ENCODE measurements at places on chromosomes 1 and 21.

GRCh38 chr1:175158170-175158591 is 34.4 kb downstream of the KIAA0040 start:
- no peak for DNase-seq

DNA sequence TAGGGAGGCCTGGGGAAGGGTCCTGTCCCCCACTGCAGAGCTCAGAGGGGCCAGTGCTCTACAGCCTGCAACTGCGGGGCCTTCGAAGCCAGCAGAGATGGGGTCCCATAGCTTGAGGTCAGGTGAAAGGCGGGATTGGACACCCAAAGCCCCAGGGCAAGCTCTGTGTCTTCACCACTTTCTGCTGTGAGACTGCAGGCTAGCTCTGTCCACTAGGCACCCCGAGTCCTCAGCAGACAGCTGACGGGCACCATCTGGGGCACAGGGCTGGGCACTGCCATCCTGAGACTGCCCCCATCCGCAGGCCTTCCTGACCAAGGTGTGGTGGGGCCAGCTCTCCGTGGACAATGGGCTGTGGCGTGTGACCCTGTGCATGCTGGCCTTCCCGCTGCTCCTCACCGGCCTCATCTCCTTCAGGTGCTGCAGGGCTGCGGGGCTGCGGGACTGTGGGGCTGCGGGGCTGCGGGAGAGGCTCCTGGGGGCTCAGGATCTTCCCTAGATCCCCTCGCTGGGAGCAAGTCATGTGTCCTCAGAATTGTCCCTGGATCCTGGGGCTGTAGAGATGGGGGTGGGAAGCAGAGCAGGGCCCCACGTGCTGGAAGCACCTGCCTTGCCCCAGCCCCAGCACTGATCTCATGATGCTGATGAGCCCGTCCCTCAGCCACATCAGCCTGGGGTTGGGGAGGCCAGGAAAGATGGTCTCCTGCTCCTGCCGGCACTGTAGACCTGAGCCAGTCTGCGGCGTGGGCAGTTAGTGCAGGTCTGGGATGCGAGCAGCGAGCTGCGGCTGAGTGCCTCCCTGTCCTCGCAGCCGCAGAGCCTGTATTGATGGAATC is 46.8 kb downstream of the TRPM2 start:
- DNase-seq: no peak

- DNase-seq: no peak
These were observed 13.2 kb downstream of the MDM4 start for GRCh38 chr1:204529371-204529895.

- no peak for DNase-seq
These were observed 27.8 kb upstream of the TIAM1 start for GRCh38 chr21:31371715-31372470.

GRCh38 chr1:13228343-13228781 is 2.4 kb upstream of the PRAMEF18 start:
- peak; percentile 4 for DNase-seq

- no peak for DNase-seq
These were observed 155.3 kb downstream of the ROR1 start for GRCh38 chr1:63929106-63929478.

GRCh38 chr1:26582053-26582835 is 52.7 kb downstream of the RPS6KA1 start:
- DNase-seq: no peak

- DNase-seq: no peak
These were observed 24.6 kb upstream of the RAP1GAP start for GRCh38 chr1:21693732-21694131.

DNA sequence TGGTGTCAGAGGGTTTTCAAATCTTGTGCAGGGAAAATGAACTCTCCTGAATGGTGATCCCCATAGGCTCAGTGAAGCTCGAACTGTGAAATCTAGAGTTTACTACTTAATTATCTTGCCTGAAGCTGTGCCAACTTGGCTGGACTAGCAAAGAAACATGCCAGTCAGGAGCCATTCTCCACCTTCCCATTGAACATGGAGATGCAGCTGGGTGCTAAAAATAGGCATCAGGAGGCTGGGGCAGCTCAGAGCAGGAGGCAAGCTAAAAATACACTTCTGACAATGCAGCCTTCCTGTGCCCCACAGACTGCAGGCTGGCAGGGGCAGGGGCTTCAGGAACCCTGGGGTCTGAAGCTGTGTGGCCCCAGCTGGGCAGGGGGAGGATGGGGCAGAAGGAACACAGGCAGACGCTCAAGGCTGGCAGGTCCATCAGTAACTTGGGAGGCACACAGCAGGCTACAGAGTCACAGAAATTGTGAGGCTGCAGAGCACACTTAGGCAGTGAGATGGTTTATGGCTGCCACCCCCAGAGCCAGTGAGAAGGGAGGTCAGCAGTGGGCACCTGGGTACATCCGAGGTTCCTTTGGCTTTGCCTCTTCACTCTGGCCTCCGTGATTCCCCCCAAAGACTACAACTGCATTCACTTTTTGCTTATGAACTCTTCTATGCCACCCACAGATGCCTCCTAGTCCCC is 155.4 kb upstream of the KCND3 start:
- no peak for DNase-seq

GRCh38 chr1:111179968-111180533 is 20.4 kb downstream of the DENND2D start:
- DNase-seq: no peak

DNA sequence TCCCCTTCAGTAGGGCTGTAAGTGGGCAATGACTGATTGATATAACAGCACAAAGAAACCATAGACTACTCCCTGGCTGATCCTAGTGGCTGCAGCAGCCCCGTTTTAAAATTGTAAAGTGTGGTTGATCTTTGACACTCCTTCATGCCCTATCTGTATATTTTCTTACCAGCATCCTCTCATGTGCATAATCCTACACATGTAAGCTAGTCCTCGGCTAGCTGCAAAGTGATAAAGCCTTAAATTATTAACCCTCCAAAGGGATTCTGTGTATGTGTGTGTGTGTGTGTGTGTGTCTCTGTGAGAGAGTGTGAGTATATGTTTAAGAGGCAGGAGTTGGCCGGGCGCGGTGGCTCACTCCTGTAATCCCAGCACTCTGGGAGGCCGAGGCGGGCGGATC is 30.8 kb upstream of the CDC14A start:
- no peak for DNase-seq

- no peak for DNase-seq
These were observed 86.0 kb upstream of the MAP10 start for GRCh38 chr1:232718928-232719927.

DNA sequence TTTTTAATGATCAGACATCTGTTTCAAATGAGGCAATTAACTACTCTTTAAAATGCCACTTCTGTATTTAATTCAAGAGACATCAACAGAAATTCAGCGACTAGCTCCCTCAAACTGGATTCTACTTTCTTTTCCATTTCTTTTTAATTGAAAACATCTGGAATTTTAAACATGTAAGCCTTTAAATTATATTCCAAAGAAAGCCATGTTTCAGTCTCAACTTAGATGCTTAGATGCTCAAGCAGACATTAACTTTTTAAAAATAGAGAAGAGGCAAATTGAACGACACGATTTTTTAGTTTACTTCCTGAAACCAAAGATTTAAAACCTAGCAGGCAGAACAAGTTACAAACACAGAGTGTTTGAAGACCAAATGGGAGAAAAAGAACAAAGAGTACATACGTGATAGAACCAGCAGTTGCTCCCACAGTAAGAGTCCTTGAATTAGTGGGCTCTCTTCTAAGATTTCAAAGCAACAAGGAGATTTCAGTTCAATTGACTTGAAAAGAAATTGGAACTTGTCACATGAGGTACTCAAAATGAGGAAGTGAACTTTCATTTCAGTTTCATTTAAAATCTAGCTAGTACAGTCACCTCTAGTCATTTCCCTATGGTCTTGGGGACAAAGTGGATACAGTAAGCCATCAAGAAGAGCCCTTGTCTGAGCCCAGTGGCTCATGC is at the start of gene CTSS:
TSS of gene CTSS (minus strand) at position 483 of the 681 bp plus-strand sequence. CDS start 1,015 bp downstream, outside the sequence.
- DNase-seq: no peak

- no peak for DNase-seq
These were observed 28.2 kb upstream of the RGL1 start for GRCh38 chr1:183776731-183777130.

DNA sequence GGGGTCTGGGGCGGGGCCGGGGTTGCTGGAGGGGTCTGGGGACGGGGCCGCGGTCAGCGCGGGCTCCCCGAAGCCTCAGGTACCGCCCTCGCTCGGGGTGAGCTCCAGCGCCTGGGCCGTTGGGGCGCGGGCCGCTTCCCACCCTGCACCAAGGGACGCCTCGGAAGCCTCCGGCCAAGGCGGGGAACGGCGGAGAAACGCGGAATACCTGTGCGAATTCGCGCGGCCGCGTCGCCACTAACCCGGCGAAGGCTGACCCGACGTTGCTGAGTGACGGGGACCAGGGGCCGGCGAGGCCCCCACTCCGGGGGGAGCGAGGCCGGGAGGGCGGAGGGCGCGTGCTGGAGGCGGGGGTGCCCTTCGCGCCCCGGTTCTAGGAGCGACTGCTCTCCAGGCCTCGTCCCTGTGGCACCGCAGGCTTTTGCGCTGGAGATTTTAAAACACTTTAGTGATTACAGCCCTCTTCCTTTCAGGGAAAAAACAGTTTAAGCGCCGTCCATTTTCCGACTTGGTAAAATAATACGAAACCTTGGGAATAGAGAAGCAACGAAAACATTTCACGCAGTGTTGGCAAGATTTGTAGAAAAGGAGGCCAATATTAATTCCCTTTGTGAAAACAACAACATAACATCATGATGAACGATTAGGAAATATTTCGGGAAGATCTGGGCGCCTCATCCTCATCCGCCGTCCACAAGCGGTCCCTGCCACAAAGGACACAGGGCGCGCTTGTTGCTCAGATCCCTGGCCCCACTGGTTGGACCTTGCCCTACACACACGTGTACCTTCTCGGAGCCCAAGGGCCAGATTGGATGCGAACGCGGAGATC is 971 bp upstream of the GNG4 start:
- no peak for DNase-seq

DNA sequence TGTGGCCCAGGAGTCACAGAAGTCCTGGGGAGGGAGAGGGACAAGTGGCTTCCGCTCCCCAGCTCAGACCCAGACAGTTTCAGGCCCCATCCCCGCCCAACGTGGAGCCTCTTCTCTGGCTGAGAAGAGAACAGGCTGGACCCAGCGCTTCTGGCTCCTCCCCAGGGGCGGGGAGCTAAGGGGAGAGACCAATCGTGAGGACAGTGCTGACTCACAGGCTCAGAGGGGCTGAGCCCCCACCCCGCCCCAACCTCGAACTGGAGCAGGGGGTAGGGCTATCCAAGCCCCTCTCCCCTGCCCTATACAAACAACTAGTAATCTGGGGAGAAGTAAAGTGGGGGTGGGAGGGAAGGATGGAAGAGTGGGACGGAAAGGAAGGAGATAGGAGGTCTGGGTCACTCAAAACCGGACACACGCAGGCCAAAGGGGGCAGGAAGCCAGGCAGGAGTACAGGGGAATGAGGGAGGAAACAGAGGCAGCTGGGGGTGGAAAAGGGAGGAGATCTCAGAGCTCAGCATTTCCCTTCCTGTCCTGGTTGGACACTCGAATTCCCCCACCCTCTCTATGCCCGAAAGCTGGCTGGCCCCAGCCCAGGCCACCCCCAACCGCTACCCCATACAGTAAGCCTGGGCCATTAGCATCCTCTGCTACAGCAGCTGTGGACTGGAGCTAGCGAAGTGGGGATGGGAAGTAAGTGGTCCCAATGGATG is at the start of gene SHC1:
TSS of gene SHC1 (minus strand) at position 117 of the 710 bp plus-strand sequence. CDS start 221 bp downstream, outside the sequence.
- DNase-seq: no peak

- no peak for DNase-seq
These were observed at the start of gene PALMD for GRCh38 chr1:99645699-99646531. Gene PALMD, plus strand, starts transcription at chr1:99646113. Its CDS starts 205 bp downstream, at chr1:99646318.

DNA sequence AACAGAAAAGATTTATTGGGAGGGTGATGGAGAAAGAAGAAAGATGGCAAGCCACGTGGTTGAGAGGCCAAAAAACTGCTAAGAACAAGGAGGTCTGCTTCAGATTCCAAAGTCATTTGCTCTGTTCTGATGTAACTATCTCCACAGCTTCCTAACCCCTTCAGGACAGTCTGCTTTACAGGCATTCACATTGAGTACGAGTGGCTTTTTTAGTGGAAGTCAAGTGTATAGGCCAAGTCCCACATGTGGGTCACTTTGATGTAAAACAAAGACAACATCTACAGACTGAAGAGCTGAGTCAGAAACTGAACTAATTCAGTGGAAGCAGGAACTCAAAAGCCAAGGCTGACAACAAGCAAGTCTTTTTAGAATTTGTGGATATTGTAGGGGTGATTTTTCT is 128.7 kb upstream of the F3 start:
- DNase-seq: no peak

DNA sequence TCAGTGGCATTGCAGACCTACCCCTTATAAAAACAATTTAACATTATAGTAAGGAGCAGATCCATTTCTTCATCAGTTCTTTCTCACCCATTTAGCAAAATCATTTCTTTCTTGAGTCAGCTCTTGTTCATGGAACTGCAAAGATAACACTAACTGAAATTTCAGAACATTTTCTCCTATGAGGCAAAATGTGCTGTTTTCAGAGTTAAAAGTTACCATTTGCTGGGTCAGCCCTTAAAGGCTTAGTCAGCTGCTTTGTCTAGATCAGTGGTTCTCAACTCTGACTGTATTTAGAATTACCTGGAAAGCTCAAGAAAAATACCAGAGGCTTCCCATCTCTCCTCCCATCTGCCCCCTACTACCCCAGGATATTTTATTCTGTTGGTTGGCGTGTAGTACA is 12.2 kb downstream of the METTL13 start:
- no peak for DNase-seq

GRCh38 chr21:38095220-38095619 is 161.6 kb upstream of the KCNJ15 start:
- no peak for DNase-seq

- DNase-seq: no peak
These were observed 212.3 kb downstream of the NCAM2 start for GRCh38 chr21:21210552-21210951.

- DNase-seq: no peak
These were observed 97.9 kb upstream of the EDN2 start for GRCh38 chr1:41582351-41582750.

- no peak for DNase-seq
These were observed 24.6 kb upstream of the CLCA4 start for GRCh38 chr1:86522240-86522639.

GRCh38 chr1:6588893-6589520 is 9.2 kb downstream of the ZBTB48 start:
- no peak for DNase-seq

DNA sequence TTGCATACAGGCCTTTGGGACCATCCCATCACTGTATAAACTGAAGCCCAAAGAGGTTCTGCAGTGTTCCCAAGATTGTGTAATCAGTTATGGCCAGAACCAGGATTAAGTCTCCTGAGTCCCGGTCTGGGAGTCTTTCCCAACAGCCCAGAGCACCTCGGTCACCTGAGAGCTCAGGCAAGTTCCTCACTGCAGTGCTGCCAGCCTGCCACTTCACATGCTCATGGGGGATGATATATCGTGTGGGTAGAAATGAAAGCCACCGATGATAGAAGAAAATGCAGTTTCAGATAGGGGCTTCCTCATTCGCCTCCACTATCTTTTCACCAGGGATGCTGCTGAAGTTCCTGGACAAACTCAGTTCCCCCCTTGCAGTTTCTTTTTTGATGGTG is 30.4 kb downstream of the FHAD1 start:
- DNase-seq: no peak

All from stimulated activated CD8-positive, alpha-beta memory T cell treated with anti-CD3 and anti-CD28 coated beads, Interleukin-7, amount 100 ng/mL, for 4 hours (primary cell).